ENCODE measurements at places on chromosomes 2 and 18. TPM values are rescaled to one million over a fixed set of nuclear protein-coding genes. Genes with fewer than 3 reads are reported as not detected.

Gene NCKAP5
- not detected for total RNA-seq

Gene OTOF
- 0.96 TPM for total RNA-seq

Gene GCG
- not detected for total RNA-seq

Gene PAX3
- total RNA-seq = not detected

Gene PRKAG3
- total RNA-seq = not detected

Gene RPL37A
- total RNA-seq = 2,983 TPM

Gene DES
- total RNA-seq = not detected

Measured in activated naive CD4-positive, alpha-beta T cell treated with anti-CD3 and anti-CD28 coated beads, Interleukin-2, amount 10 ng/mL, durations not matched to agents 5 hours and 36 hours (primary cell).